ENCODE measurements at places on chromosomes 7 and 10.

- DNase-seq: no peak
These were observed 11.3 kb upstream of the TSPAN15 start for GRCh38 chr10:69439813-69440506.

DNA sequence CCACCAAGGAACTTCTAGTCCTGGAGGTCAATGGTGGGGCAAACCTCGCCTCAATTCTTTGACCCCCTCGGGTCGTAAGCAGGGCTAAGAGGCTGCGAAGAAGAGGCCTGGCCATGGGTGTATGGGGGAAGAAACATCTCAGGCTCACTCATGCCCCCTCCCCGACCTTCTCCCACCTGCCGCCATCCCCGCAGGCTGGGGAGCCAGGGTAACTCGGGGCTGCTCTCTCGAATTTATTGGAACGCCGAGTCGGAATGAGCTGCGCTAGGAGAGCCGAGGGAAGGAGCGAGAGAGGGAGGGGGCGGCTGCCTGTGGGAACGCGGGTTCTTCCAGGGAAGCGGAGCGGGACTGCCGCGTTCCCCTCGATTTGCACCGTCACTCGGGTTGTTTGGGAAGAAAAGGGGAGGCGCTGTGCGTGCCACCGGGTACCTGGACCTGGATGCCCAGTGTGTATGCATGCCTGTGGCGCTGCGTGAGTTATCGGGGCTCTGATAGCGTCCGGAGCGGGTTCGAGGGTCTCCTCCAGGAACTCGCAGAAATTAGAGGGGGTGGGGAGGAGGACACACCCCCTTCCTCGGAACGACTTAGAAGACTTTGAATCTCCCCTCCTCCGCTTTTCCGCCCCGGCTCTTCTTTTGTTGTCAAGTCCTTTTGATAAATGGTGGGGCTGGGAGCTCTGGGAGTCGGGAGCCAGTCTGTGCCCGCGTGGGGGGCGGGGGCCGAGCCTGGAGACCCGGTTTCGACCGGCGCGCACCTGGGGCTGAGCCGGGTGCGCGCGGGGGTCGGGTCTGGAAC lies 1.8 kb upstream of the ZNF503 start:
- no peak for DNase-seq

GRCh38 chr10:50219646-50220045 lies 31.7 kb downstream of the ASAH2 start:
- no peak for DNase-seq

DNA sequence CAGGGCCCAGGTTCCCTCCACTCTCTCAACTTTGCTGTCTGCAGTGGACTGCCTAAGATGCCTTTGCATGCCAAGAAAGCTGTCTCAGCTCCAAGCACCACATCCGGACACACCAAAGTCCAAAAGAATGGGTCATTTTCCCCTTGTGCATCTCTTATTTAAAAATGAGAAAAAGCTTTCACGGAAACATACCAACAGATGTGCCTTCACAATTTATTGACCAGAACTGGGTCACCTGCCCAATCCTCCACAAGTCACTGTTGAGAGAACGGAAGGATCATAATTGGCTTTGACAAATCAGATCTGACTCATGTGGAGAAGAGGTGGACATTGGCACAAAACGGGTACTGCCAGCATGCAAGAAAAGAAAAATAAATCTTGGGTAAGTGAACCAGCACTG lies 258.3 kb downstream of the SNX13 start:
- no peak for DNase-seq

- DNase-seq: no peak
These were observed 445.2 kb downstream of the DNAJB6 start for GRCh38 chr7:157782041-157782440.

DNA sequence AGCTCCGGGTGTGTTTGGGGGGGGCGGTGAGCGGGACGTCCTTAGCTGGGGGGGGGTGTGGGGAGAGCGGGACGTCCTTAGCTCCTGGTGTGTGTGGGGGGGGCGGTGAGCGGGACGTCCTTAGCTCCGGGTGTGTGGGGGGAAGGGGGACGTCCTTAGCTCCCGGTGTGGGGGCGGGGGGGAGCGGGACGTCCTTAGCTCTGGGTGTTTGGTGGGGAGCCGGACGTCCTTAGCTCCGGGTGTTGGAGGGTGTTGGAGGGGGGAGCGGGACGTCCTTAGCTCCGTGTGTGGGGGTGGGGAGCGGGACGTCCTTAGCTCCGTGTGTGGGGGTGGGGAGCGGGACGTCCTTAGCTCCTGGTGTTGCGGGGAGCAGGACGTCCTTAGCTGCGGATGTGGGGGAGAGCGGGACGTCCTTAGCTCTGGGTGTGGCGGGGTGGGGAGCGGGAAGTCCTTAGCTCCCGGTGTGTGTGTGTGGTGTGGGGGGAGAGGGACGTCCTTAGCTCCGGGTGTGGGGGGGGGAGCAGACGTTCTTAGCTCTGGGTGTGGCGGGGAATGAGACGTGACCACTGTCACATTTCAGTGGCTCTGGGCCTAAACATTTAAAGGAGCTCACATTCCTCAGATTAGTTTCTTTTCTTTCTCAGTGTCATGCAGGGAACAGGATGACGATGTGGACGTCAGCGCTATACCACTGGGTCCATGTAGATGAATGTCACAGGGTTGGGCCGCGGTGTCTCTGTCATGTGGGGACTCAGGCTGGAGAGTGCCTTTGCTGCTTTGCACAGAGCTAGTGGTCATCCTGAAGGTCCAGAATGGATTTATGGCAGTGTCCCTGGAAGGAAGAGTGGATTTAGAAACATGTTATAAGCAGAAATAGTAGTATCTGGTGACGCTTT lies 7.5 kb downstream of the DYNC2I1 start:
- DNase-seq: no peak

DNA sequence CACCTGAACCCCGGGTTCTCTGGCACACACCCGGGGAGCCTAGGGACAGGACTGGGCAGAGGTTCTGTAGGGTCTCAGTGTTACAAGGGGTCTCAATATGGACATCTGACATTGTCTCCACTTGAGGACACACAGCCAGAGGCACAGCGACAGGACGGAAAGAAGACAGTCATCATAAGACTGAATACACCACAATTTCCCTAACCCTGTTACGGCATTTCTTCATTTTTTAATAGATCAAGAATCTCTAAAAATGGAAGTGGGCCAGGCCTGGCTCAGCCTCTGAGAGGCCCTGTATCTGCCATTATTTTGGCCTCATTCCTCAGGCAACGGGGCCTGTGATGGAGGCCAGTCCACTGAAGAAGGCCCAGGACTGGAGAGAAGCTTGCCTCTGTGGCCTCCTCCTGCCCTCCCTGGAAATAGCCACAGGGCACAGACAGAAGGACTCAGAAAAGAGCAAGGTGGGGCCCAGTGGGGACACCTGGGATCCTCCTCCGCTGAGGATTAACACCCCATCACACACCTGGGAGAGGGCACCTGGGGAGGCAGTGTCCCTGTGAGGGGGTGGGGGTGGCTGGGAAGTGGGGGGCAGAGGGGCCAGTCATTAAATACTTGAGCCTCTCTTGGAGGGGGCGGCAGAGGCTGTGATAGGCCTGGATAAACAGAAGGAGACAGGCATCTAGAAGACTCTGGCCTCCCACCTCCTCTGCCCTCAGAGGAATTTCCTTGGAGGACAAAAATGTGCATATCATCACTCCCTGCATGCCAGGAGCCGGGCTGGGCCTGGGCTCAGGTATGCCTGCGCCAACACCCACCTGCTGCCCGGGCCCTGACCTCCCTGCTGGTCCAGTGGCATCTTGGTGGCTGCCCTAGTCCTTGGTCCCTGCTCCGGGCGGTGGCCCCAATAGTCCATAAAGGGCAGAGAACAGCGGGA lies 8.0 kb downstream of the SPOCK2 start:
- no peak for DNase-seq

- no peak for DNase-seq
These were observed 80.2 kb downstream of the RNF133 start for GRCh38 chr7:122618585-122619189.

- DNase-seq: no peak
These were observed 30.0 kb downstream of the SFXN4 start for GRCh38 chr10:119135513-119135881.

GRCh38 chr10:124562425-124563060 lies 100.9 kb downstream of the LHPP start:
- no peak for DNase-seq

DNA sequence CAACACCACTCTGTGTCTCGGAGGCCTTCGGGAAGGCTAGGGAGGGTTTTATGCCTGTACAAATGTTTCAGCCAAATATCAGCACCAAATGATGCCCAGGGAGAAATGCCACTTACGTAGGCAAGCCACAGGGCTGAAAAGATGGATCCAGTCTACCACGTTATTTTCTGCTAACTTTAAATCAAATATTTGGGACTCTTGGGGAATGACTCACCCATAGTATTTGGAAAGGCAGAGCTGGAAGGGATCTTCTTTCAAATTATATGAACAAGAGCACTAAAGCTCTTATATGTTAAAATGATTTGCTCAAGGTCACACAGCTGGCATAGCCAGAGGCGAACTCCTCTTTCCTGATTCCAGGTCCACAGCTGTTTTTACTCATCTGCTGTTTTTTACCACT lies 591.4 kb downstream of the SORCS1 start:
- DNase-seq: no peak

- DNase-seq: no peak
These were observed at the start of gene FRMD4A for GRCh38 chr10:14330388-14331061. TSS of gene FRMD4A (minus strand) at chr10:14330924.

- DNase-seq: no peak
These were observed 2.7 kb downstream of the TMEM176A start for GRCh38 chr7:150803161-150803860.

GRCh38 chr7:51789489-51789888 lies 472.9 kb upstream of the COBL start:
- DNase-seq: no peak

GRCh38 chr7:107967420-107967819 lies 35.5 kb downstream of the LAMB1 start:
- no peak for DNase-seq

DNA sequence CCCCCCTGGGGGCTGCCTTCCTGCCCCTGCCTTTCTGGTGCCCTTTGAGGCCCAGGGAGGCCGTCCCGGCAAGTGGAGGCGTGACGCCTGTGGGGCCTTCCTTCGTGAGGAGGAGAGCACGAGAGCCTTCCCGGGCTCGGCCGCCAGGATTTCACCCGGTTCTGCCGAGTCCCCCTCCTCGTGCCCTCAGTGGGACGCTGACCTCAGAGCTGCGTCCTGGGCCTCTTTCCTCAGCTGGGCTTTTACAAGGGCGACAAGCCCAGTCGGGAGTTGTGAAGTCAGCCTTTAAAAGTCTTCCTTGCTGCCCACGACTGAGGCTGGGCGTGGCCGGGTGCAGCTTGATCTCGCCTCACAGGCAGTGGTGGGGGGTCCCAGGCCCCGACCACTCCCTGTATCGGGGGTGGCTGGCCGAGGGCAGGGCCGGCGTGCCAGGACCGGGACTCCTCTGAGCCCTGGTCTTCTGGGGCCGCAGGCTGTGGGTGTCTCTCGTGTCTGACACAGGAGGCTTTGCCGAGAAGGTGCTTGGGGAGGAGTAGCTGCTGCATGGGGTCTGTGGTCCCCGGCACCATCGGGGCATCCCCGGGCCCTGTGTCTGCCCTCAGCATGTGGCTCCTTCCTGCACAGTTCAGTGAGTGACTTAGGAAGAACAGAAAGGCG lies 41.8 kb downstream of the FAM20C start:
- no peak for DNase-seq

DNA sequence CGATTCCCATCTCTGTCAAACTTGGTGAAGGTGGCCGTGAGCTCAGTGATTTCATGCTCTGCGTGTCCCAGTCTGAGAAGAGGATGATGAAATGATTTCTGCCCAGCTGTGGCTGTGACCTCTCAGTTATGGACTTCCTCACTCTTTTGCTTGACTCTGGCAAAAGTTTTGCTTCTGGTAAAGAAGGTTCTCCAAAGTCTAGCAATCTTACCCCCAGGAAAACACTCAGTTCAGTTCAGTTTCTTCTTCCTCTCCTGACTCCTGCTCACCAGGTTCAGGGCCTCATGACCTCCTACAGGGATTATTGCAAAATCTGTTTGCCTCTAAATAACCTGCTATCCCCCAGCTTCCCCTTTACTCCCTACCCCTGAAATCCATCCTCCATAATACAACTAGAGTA lies 4.9 kb upstream of the BLOC1S2 start:
- DNase-seq: no peak

DNA sequence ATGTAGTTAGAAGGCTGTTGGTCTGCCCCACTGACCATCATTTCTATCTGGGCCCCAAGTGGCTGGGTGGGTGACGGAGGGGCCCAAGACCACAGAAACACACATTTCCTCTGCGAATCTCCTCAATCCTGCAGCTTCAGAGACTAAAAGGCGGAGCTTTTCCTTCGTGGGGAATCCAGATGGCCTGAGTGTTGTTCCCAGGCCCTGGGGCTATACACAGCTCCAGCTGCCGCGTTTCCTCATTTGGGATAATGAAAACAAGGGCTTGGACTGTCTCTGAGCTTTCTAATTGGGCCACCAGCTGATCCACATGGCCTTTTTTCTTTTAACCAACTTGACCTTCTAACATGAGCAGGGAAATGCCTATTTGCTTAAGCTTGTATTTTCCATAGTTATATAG lies 339.9 kb downstream of the CXCL12 start:
- DNase-seq: no peak

GRCh38 chr7:98266840-98267239 lies 14.6 kb upstream of the BRI3 start:
- no peak for DNase-seq

DNA sequence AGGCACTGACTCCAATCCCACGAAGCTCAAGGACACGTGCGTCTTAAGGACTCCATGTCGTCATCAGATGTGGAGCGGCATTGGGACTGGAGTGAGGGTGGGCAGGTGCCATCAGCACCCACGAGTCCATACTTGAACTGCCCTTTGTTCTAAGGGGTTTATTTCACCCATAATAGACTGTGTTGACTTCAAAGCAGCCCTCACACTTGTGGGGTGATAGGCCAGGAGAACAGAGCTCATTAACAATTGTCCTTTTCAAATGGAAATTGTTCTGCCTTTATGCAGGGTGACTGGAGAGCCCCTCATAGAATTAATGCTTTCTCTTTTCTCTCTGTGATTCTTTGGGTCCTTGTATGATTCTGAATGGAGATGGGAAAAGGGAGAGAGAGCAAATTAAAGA lies 376.9 kb upstream of the MGMT start:
- DNase-seq: no peak

DNA sequence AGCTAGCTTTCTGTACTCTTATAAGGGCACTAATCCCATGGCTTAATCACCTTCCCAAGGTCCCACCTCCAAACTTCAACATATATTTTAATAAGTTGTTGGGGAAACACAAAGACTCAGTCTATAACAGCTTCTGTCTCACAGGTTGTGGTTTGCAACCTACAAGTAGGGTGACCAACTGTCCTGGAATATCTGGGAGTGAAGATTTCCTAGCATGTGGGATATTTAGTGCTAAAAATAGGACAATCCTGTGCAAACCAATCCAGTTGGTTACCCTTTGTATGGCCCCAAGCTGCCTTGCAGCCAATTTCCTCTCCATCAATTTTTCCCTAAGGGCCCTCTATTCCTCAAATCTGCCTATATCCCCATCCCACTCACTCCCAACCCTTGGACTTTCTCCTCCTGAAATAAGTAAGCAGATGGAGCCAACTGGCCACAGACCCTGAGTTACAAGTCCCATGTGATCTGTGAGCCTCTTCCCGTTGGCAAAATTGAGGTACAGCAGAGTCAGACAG lies 82.3 kb downstream of the FAM13C start:
- DNase-seq: no peak

GRCh38 chr7:47663213-47663612 lies 81.3 kb upstream of the TNS3 start:
- DNase-seq: no peak

Data from cortex of kidney (tissue), 1 donor.